Posterior vena cava (tissue), 2 donors: ENCODE measurements at places on chromosomes 16 and 17. TPM values are rescaled to one million over a fixed set of nuclear protein-coding genes. Genes with fewer than 3 reads are reported as not detected.

The TMEM204 gene
- 23.7 TPM for total RNA-seq

The DHRS7C gene
- not detected for total RNA-seq

The KRT28 gene
- not detected for total RNA-seq

GRCh38 chr16:87044829-87045228, 272.4 kb downstream of the C16orf95 start:
- DNase-seq, result no peak

- DNase-seq, result no peak
These were observed 274.7 kb downstream of the HS3ST4 start for GRCh38 chr16:25966172-25967097.
